ENCODE measurements at places on chromosomes 7 and 10.

- DNase-seq, result no peak
Measured at GRCh38 chr7:28984217-28984616, 26.1 kb upstream of the TRIL start.

DNA sequence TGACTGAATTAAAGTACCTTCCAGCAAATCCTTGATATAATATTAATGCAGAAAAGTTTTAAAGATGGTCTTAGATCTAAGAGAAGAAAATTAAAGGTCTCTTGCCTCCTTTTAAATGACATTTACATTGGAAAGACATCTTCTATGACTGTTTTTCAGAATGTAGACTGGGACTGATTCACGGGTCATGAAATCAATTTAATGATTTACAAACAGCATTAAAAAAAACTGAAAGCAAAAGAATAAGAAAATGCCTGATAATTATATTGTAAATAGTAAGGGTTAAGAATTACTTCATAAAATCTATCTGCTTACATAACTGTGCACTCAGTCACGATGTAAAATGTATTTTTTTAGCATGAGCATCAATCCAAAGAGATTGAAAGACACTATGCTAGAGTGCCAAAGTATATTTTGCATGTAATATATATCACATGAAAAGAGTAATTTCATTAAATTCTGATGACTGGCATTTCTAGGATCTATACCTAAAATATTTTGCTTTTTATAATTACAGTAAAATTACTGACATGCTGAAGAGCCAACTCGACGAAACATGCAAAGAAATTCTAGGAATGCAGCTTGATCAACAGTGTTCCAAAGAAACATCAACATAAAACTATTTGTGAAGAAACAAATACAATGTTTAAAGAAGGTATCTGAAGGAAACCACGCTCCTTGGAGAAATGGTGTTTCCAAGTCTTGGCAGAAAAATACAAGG, 35.1 kb downstream of the RTKN2 start:
- DNase-seq, result no peak

- no peak for DNase-seq
Measured at GRCh38 chr10:54904833-54905232, 103.8 kb upstream of the PCDH15 start.

GRCh38 chr7:143259765-143260164, 3.5 kb upstream of the GSTK1 start:
- no peak for DNase-seq

- DNase-seq, result no peak
Measured at GRCh38 chr7:44087911-44088838, 5.8 kb upstream of the POLM start.

GRCh38 chr7:97731736-97732564, at the start of gene TAC1:
Gene TAC1, plus strand, starts transcription at chr7:97732086. Its CDS starts 527 bp downstream, at chr7:97732613.
- DNase-seq, result no peak

DNA sequence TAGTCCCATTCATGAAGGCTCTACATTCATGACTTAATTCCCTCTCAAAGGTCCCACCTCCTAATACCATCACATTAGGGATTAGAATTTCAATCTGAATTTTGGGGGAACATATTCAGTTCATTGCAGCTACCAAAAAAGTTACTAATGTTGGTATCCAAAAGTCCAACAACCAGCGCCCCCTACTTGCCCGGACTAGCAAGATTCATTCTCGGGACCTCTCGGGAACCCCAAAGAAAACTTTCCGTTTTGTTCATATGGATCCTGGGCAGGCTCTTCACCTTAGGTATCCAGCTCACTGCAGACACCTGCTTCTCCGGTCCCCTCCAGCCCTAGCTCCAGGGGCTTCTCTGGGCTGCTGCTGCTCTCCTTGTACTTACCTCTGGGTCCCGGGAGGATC, 8.9 kb upstream of the GRK5 start:
- no peak for DNase-seq

GRCh38 chr10:15780353-15781135, 60.8 kb upstream of the ITGA8 start:
- DNase-seq, result no peak

- DNase-seq, result no peak
Measured at GRCh38 chr10:29873941-29874484, 185.4 kb downstream of the JCAD start.

Measured in esophagus squamous epithelium (tissue), 5 donors.